ENCODE measurements at places on chromosomes 2 and 18. TPM values are rescaled to one million over a fixed set of nuclear protein-coding genes. Genes with fewer than 3 reads are reported as not detected.

The FANCL gene
- total RNA-seq: 31.5 TPM

The CPLX4 gene
- total RNA-seq: not detected

The LIMS3 gene
- total RNA-seq: 0.69 TPM

The CROCC2 gene
- not detected for total RNA-seq

The STPG4 gene
- total RNA-seq: not detected

The FLACC1 gene
- total RNA-seq: 0.29 TPM

The DOK6 gene
- total RNA-seq: not detected

The PARD3B gene
- 0.16 TPM for total RNA-seq

The SAG gene
- total RNA-seq: 0.69 TPM

The GREB1L gene
- total RNA-seq: not detected

The RESP18 gene
- total RNA-seq: not detected

The KIF3C gene
- 0.88 TPM for total RNA-seq

The TTN gene
- total RNA-seq: 7.5 TPM

DNA sequence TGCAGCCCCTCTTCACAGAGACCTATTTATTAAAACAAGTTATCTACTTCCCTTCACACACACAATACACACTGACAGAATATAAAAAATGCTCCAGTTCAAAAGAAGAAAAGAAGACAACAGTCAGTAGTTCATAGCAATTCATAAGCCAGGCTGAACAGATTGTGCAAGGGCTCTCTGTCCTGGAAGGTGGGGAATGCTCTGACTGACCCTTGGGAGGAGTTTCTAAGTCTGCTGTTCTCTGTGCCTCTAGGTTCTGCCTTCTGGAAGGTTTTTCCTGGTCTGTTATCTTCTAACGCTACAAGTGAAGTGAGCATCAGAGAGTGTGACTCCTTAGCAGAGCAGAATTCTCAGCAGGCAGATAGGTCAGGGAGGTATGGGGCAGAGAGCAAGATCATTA lies 35.7 kb downstream of the SP3 start:
- DNase-seq: no peak

GRCh38 chr2:120677696-120678247 lies 57.9 kb upstream of the GLI2 start:
- no peak for DNase-seq

- no peak for DNase-seq
These were observed 80.6 kb downstream of the LRRFIP1 start for GRCh38 chr2:237708065-237708398.

- DNase-seq: no peak
These were observed 459.1 kb downstream of the CDH2 start for GRCh38 chr18:27717816-27718215.

- DNase-seq: no peak
These were observed 110.6 kb upstream of the PXDN start for GRCh38 chr2:1854729-1855547.

DNA sequence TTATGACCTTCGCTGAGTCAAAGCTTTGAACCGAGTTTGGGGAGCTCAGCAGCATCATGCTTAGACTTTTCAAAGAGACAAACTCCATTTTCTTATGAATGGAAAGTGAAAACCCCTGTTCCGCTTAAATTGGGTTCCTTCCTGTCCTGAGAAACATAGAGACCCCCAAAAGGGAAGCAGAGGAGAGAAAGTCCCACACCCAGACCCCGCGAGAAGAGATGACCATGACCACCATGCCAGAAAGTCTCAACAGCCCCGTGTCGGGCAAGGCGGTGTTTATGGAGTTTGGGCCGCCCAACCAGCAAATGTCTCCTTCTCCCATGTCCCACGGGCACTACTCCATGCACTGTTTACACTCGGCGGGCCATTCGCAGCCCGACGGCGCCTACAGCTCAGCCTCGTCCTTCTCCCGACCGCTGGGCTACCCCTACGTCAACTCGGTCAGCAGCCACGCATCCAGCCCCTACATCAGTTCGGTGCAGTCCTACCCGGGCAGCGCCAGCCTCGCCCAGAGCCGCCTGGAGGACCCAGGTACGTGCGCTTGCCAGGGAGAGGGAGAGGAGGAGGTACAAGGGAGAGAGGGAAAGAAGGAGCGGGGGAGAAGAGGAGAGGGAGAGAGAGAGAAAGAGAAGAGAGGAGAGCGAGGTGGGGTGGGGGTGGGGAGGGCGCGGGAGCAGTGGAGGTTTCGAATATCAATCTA lies at the start of gene DLX1:
Gene DLX1 (plus strand): TSS at position 48 of the 700 bp plus-strand sequence. CDS start 171 bp downstream, at position 219.
- no peak for DNase-seq

GRCh38 chr18:14964406-14964805 lies 216.4 kb downstream of the ANKRD30B start:
- DNase-seq: no peak

DNA sequence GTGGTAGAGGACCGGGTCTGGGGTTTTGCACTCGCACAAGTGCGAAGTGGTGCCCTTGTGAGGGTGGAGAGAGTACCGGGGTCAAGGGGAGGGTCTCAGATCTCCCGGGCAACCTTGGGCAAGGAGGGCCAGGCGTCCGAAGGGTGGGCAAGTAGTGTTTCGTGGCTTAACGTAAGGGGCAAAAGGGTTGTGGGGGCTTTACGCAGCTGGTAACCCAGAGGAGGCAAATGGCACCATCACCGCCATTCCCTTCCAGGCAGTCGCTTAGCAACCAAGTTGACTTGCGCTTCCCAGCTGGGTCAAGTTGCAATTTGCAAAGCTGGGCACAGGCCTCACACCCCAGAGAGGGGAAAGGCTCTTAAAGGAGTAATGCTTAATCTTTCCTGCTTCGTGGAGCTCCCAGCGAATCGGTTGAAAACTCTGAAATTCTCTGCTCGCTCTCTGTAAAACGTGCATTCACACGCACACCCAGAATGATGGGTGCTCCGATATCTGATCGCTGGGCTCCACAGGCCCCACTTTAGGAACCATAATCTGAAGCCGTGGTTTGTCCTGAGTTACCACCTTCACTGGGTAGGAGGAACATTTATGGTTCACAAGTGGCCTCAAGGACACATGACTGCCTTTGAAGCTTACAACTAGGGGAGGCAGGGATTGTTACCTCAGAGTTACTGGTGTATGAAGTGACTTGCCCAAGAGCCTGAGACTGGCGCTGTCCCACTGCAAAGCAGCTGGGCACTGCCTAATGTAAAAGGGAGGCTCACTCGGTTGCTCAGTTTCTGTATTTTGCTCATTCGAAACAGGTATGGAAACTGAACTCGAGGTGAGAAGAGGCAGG lies 127.9 kb downstream of the UXS1 start:
- no peak for DNase-seq

- DNase-seq: no peak
These were observed 18.9 kb upstream of the BAZ2B start for GRCh38 chr2:159635006-159635789.

- no peak for DNase-seq
These were observed 116.0 kb upstream of the RAB27B start for GRCh38 chr18:54712306-54712705.

GRCh38 chr2:212987492-212987891 lies 163.9 kb downstream of the IKZF2 start:
- no peak for DNase-seq

GRCh38 chr2:7363906-7364305 lies 446.7 kb downstream of the RNF144A start:
- DNase-seq: no peak

DNA sequence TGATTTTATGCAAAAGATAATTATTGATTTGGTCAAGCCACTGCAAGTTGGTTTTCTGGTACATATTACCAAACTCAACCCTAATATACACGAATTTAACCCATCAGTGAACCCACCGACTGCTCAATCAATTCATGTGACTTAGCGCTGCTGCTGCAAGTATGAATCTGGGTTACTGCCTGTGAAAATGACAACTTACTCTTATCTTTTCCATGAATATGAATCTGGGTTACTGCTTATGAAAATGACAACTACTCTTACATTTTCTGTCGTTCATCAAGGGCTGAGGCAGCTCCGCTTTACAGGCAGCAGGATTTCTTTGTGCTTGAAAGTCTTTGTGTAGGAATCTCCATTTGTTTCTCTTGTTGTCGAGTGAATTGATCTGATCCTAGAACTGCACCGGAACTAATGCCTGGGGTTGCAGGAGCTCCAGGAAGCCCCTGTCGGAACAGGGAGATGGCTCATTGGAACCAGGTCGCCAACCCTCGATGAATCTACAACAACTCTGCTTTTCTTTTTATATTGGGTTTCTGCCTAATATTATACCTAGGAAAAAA lies 22.1 kb upstream of the ALKAL2 start:
- DNase-seq: no peak

- no peak for DNase-seq
These were observed 684.4 kb upstream of the SALL3 start for GRCh38 chr18:78295262-78295661.

- no peak for DNase-seq
These were observed 202.5 kb downstream of the GLI2 start for GRCh38 chr2:120938045-120938771.

DNA sequence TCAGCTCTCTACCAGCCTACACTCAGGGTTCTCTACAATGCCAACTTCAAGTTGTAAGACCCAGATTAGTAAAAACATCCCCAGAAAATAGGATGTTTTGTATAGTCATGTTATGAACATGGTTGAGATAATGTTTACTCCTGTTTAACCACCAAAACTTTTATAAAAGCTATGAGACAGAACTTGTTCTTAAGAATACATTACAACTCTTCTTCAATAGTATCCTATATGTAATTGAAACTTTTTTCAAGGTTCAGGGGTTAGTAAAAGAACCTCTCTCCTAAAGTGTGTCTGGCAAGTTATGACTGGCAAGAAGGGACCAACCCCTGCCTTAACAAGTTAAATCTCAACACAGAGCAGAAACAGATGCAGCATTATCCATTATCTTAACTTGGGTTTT lies 118.8 kb upstream of the STK17B start:
- DNase-seq: no peak

- no peak for DNase-seq
These were observed 46.7 kb upstream of the ZNF804A start for GRCh38 chr2:184551626-184552025.

- no peak for DNase-seq
These were observed 157.8 kb downstream of the SEPTIN10 start for GRCh38 chr2:109455731-109456691.

GRCh38 chr2:48728295-48728694 lies 27.2 kb downstream of the LHCGR start:
- no peak for DNase-seq

GRCh38 chr2:29459445-29460179 lies 344.4 kb downstream of the CLIP4 start:
- no peak for DNase-seq

DNA sequence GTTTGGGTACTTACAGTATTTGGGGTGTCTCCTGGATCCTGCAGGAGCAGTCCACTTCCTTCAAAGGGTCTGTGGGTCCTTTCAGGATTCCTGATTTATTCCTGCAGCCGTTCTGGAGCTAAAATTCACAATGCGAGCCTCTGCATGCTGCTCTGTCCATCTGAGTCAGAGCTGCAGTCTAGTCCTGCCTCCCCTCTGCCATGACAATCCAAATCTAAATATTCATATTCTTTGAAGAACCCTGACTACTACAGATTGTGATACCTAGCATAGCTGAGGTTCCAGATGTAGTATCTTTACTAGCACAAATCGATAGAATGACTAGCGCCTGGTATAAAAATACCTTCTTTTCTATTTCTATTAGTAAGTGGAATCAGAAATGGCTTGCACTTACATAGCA lies 31.3 kb upstream of the GAREM1 start:
- no peak for DNase-seq

GRCh38 chr2:31138037-31138962 lies at the start of gene GALNT14:
Gene GALNT14 (minus strand): TSS chr2:31138440. CDS start chr2:31138086, 354 bp downstream.
- DNase-seq: no peak

- no peak for DNase-seq
These were observed 51.8 kb upstream of the DNAJC10 start for GRCh38 chr2:182664212-182664611.

DNA sequence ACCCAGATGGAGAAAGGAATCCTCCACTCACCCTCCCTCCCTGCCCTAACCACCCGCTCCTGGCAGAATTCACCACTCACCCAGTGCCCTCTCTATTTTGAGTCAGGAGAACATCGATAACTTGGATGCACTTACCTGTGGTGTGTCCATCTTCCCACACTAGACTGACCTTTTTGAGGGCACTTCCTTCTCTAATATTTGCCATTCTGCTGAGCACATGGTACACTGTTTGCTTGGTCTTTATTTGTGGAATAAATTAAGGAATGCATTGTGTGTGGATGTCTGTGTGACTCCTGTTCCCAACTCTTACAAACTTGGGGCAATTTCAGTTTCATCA lies 133.7 kb downstream of the ACKR3 start:
- DNase-seq: no peak

GRCh38 chr2:113215056-113215455 lies 41.3 kb downstream of the PSD4 start:
- DNase-seq: no peak

DNA sequence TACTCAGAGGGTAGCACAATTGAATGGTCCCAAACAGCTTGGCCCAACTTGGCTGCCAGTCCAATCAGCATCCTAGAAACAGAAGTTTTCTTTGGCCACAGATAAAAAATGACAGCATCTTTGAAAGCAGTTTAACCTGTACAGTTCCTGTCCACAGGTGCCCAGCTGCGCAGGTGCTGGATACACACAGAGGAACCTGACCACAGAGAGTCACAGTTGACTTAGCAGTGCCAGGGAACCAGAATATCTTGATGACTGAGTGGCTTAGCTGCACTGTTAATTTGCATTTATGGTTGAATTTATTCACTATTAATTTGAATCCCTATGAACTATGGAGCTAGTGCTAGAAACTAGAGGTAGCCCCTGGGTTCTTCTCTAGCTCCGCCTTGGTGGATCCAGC lies 93.7 kb downstream of the TPGS2 start:
- DNase-seq: no peak

- no peak for DNase-seq
These were observed 40.3 kb downstream of the PLA2R1 start for GRCh38 chr2:160022162-160022561.

All from GM12878 (cell line).